Nucleus accumbens (tissue), 56 donors: ENCODE measurements at places on chromosomes 5 and 9.

GRCh38 chr9:17990602-17991001 is 411.7 kb downstream of the SH3GL2 start:
- DNase-seq = no peak

DNA sequence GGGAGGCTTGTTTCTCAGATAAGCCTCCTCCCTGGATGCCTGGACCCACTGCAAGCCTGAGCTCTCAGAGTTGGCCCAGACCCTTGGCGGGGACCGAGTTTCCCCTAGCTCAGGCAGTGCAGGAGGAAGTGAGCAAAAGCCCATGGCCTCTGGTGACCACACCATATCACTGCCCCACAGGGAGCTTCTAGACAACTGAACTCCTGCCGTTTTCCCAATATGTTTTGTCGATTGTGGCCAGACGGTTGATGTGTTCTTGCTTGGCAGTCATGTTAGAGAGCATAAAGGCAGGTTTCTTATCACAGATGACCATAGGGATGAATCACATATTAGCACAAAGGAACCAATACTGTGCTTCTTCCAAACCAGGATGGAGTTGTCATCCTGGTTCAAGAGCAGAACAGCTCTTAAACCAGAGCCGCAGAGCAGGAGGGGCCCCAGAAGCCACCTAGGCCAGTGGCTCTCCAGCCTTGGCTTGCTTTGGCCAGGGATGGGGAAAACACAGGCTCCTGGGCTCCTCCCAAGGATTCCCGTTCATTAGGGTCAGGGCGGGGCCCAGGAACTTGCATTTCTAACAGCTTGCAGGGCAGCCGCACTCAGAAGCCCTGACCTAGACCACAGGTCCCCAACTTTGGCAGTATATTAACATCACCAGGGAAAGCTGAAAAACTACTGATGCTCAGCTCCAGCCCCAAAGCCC is 113.1 kb upstream of the TBC1D2 start:
- DNase-seq = no peak

- no peak for DNase-seq
Observed at GRCh38 chr9:91555132-91555531, 131.5 kb upstream of the NFIL3 start.

GRCh38 chr5:104431002-104431620 is 868.5 kb upstream of the NUDT12 start:
- no peak for DNase-seq

- DNase-seq = no peak
Observed at GRCh38 chr9:35760651-35761050, 6.6 kb upstream of the MSMP start.

DNA sequence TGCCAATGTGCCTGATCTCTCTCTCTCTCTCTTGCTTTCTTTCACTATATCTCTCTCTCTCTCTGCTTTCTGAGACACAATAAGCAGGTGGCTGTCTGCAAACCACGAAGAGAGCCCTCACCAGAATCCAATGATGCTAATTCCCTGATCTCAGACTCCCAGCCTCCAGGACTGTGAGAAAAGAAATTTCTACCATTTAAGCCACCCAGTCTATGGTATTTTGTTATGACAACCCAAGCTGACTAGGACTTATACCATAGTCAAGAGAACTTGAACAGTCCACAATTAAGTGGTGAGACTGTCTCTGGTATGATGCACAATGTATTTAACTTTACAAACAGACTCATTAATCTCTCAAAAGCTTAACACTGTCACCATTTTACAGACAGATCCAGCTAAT is 67.0 kb downstream of the NFIB start:
- no peak for DNase-seq

GRCh38 chr5:97547999-97548738 is 365.1 kb upstream of the RIOK2 start:
- DNase-seq = no peak

- DNase-seq = no peak
Observed at GRCh38 chr9:96513622-96514021, 63.7 kb downstream of the HABP4 start.

DNA sequence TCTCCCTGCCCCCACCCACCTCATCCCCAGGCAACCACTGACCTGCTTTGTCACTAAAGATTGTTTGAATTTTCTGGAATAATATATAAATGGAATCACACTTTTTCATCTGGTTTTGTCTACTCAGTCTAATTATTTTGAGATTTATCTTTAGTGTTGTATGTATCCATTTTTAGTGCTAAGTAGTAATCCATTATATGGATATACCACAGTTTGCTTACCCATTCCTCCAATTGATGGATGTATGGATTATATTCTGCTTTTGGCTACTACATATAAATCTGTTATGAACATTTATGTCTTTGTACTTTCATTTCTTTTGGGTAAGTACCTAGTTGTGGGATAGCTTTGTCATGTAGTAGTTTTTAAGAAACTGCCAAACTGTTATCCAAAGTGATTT is 14.5 kb upstream of the ZNF622 start:
- no peak for DNase-seq

DNA sequence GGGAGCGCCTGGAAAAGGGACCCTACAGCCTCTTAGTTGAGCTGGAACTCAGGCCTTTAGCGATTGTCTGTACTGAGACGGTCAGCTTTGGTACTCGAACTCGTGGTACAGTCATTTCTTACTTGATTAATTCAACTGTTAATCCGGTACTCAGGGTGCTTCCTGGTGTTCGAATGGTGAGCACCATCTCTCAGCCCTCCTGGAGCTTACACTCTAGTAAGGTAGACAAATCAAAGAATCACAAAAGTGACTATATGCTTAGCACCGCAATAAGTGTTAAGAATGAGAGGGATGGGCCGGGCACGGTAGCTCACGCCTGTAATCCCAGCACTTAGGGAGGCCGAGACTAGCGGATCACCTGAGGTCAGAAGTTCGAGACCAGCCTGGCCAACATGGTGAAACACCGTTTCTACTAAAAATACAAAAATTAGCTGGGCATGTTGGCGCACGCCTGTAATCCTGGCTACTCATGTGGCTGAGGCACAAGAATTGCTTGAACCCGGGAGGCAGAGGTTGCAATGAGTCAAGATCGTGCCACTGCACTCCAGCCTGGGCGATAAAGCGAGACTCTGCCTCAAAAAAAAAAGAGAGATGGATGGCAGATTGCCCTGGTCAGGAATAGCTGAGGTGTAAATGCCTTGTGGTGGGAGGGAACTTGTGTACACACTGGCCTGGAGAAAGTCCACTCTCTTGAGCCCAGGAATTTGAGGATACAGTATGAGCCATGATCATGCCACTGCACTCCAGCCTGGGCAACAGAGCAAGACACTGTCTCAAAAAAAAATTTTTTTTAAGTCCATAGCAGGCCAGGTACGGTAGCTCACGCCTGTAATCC is 981 bp downstream of the TCOF1 start:
- DNase-seq = no peak

DNA sequence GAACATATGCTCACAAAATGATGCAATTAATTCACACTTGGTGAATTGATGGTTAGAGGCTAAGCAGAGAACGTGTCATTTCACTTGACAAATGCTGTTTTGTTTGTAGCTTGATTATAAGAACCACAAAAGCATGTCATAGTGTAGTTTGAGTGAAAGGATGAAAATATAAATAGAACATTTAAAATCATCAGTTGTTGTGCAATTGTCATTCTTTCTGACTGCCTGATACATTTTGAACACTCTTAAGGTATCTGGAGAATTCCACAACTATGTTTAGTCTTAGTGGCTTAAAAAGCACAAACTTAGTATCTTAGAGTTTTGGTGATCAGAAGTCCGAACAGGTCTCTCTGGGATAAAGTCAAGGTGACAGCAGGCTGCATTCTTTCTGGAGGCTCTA is 129.4 kb downstream of the BASP1 start:
- DNase-seq = no peak

- no peak for DNase-seq
Observed at GRCh38 chr9:34642679-34643078, 3.8 kb upstream of the GALT start.

- no peak for DNase-seq
Observed at GRCh38 chr9:124438091-124438490, 12.2 kb upstream of the ADGRD2 start.

- no peak for DNase-seq
Observed at GRCh38 chr5:157925786-157926671, 67.1 kb upstream of the CLINT1 start.

GRCh38 chr9:134410071-134410834 is 84.0 kb downstream of the RXRA start:
- DNase-seq = no peak

GRCh38 chr9:18474783-18475182 is 830 bp downstream of the ADAMTSL1 start:
- DNase-seq = no peak

- no peak for DNase-seq
Observed at GRCh38 chr9:27940535-27940934, 367.3 kb upstream of the C9orf72 start.

- no peak for DNase-seq
Observed at GRCh38 chr5:118126159-118126558, 862.2 kb downstream of the DTWD2 start.

DNA sequence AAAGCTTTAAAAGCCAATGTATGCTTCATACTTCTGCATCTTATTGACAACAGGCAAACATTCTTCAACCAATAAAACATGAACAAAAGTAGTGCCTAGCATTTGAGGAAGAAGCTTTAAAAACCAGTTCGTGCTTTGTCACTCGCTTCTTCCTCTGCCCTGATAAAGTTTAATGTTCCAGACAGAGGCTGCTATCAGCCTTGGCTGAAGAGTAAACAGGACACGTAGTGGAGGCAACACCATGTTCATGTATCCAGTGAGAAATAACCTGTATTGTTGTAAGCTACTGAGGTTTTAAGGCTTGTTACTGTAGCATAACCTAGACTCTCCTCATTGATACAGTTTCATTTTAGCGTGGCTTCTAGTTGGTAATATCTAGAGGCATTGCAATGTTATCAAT is 3.2 kb upstream of the FUBP3 start:
- no peak for DNase-seq

GRCh38 chr5:145586661-145587307 is 248.4 kb downstream of the PRELID2 start:
- DNase-seq = no peak

GRCh38 chr5:141969783-141970771 is 1.2 kb downstream of the RNF14 start:
- no peak for DNase-seq

GRCh38 chr9:83066771-83067170 is 3.8 kb upstream of the RASEF start:
- no peak for DNase-seq
